ENCODE measurements at places on chromosomes 4 and X.

DNA sequence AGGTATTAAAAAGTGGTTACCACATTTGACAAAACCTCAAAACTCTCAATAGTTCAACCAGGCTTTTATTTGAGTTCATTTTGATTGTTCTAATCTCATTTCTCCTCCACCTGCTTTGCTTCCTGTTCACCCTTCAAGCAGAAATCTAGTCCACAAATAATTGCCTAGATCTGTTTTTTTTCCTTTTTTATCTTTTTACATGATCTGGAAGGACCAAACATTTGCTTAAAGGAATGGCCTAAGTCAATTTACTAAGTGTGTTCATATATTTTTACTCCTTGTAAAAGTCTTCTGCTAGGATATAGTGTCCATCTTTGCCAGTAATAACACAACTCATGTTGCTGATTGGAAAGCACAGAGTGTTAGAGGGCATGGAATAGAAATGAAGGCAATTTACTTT is 26.2 kb upstream of the VEGFD start:
- DNase-seq: no peak

DNA sequence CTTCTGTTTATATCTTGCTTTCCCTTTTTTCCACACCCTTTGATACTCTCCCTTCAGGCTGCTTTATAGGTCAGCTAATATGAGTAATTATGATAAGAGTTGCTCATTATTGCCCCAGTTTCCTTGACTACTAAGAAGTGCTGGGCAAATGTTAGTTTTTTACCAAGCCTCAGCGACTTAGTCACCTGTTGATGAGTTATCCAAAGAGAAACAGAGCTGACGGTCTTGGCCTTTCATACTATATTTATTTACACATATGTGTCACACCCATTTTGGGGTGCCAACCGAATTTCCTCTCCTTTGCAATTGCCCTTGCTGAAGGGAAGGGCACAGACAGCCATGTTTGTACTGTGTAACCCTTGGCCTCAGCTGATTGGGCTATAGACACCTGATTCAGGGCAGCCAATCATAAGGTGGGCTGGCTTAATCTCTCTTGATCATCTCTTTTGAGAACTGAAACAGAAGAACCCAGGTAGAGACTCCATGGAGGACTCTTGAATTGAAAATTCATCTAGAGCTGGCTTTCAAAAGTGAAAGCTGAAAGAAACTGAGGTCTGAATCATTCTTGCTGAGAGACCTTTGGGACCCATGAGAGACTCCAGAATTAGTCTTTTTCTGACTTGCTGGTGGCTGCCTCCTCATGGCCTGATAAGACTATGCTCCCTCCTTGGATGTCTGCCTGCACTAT is 111.7 kb upstream of the RPS6KA3 start:
- DNase-seq: no peak

DNA sequence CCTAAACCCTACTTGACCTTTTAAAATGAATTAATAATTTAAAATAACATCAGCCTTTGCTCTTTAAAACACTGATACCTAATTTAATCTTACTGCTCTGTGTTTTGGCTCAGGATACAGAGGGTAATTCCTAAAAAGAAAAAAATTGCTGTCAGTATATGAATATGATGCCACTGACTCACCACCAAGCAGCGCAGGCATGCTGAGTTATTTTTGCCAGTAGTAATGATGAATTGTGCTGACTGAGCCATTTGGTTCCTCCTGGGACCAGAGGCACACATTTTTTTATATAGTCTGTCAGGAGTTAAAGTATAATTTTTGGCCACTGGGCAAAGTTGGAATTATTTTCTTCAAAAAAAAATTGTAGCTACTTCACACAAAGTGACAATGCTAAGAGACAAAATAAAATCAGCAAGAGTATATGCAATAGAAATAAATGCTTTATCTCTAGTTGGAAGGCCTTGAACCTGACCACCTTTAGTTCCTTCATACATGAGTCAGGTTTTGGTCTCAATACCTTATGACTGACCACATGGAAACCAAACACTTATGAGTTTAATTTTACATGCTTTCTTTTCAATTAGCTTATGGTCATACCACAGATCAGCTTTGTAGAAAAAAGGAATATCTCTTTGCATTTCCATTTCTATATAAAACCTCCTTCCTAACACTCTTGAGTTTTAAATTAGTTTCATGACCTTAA is 115.1 kb downstream of the PPP3CA start:
- DNase-seq: no peak

DNA sequence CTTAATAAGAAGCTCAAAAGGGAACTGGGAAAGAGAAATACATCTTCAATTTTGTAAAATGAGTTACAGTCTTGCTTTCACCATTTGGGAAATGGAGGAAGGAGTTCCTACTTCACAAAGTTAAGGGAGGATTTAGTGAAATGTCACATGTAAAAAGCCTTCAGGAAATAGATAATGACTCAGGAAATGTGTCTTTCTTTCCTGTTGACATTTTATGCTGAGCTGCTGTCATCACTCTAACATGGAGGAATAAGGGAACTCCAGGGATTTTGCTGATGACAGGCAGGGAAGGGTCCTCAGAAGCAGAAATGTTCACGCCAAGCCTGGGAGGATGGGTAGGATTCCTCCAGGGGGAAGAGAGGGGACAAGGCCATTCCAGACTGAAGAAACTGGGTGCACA is 251.1 kb downstream of the USP46 start:
- DNase-seq: no peak

Measured in NCI-H1930 (cell line).